Activated CD4-positive, alpha-beta T cell treated with anti-CD3 and anti-CD28 coated beads for 36 hours (primary cell): ENCODE measurements at places on chromosomes 4 and X. TPM values are rescaled to one million over a fixed set of nuclear protein-coding genes. Genes with fewer than 3 reads are reported as not detected.
A peak's percentile ranks its signal among the peaks of the same experiment; 100 is the strongest.

Gene SLC25A43
- 3.6 TPM for total RNA-seq

Gene ARHGAP36
- total RNA-seq = not detected

Gene PRDM8
- 1.6 TPM for total RNA-seq

Gene G6PD
- total RNA-seq = 72.5 TPM

Gene F8
- 6.3 TPM for total RNA-seq

Gene MAGEA2B
- total RNA-seq = not detected

Gene WWC2
- 4.3 TPM for total RNA-seq

Gene VGLL1
- not detected for total RNA-seq

DNA sequence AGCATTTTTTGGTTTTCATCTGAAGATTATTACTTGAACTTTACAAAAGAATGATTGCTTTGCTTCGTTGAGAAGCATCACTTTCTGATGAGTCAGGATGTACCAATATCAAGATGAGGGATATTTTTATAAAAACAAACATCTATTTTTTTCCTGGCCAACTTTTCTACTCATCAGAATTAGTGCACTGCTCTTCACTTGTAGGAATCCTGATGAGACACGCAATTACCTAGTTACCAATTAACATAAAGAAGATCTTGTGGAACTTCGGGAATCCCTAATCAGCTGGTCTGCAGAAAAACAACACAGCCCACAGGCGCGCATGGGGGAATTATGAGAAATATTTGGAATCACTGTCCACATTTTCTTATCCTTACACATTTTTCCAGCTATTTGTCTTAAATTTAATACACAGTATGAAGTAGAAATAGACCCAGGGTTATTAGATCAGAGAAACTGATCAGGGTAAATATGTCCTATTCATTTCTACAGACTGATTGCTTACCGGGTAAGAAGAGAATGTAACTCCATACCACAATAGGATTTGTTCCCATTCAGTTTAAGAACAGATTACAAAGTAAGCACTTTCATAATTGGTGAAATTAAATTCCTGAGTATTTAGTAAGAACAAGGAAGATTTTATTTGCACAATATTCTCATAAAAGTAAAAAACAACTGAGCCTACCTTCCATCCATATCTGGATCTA, 50.9 kb downstream of the MFAP3L start:
- no peak for DNase-seq
- H3K36me3 ChIP-seq = no peaks in the 10 kb centered on the region
- peaks cover 10% of the 10 kb centered on the region for H3K27me3 ChIP-seq
- H3K27ac ChIP-seq = no peak overlapping the region
- no peaks in the 10 kb centered on the region for H3K4me1 ChIP-seq

DNA sequence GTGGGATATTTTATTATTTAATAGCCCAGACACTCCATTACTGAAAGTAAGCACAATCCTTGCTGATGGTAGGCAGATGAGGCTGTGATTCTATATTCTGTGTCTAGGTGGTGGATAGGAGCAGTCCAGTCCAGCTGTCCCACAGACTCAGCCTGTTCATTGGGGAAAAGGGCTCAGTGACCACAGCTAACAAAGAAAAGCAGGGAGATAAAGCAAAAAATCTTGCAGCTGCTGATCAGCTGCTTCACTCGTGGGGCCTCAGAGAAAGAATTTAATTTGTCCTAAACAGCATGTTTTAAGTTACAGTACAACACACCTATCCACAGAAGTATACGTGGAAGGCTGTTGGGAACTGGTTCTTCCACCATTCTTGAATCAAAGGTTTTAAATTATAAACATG, 40.7 kb upstream of the ANK2 start:
- no peaks in the 10 kb centered on the region for H3K36me3 ChIP-seq
- no peaks in the 10 kb centered on the region for H3K4me1 ChIP-seq
- H3K27me3 ChIP-seq = peaks cover 3% of the 10 kb centered on the region
- H3K4me3 ChIP-seq = no peak overlapping the region
- H3K27ac ChIP-seq = no peak overlapping the region

- H3K36me3 ChIP-seq = peaks cover 24% of the 10 kb centered on the region
- H3K4me3 ChIP-seq = no peak overlapping the region
- no peak overlapping the region for H3K27ac ChIP-seq
These were observed 204.0 kb downstream of the SCFD2 start for GRCh38 chr4:53161787-53162433.

GRCh38 chrX:54359408-54359807, 1.6 kb upstream of the WNK3 start:
- peaks cover 23% of the 10 kb centered on the region for H3K27me3 ChIP-seq
- H3K27ac ChIP-seq = no peak overlapping the region
- H3K4me3 ChIP-seq = peak overlapping the region; percentile 77
- peaks cover 17% of the 10 kb centered on the region for H3K4me1 ChIP-seq
- no peak for DNase-seq

- DNase-seq = no peak
- no peaks in the 10 kb centered on the region for H3K36me3 ChIP-seq
- H3K27me3 ChIP-seq = peaks cover 22% of the 10 kb centered on the region
- no peak overlapping the region for H3K27ac ChIP-seq
These were observed 76.9 kb upstream of the EXOC1L start for GRCh38 chr4:55742655-55743202.

DNA sequence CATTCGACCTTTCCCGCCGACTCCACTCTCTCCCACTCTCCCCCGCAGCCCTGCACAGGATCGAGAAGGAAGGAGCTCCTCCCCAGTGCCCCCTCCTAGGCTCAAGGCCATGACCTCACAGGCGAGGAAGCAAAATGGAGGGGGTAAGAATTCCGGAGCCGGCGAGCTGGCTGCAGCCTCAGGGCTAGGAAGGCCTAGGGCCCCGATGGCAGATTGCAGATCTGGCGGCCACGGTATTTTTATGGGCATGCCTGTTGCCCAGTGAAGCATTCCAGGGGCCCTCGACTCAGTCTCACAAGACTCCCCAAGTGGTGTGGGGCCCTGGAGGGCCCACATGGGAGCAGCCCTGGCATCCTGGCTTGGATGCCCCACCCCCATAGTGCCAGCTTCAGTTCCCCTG, 942 bp upstream of the L1CAM start:
- DNase-seq = no peak
- no peak overlapping the region for H3K4me3 ChIP-seq
- H3K4me1 ChIP-seq = peaks cover 4% of the 10 kb centered on the region
- H3K27me3 ChIP-seq = peaks cover 12% of the 10 kb centered on the region

GRCh38 chrX:22950269-22951266, 49.2 kb upstream of the DDX53 start:
- H3K27me3 ChIP-seq = no peaks in the 10 kb centered on the region
- H3K4me1 ChIP-seq = no peaks in the 10 kb centered on the region
- no peak overlapping the region for H3K27ac ChIP-seq
- no peak for DNase-seq

DNA sequence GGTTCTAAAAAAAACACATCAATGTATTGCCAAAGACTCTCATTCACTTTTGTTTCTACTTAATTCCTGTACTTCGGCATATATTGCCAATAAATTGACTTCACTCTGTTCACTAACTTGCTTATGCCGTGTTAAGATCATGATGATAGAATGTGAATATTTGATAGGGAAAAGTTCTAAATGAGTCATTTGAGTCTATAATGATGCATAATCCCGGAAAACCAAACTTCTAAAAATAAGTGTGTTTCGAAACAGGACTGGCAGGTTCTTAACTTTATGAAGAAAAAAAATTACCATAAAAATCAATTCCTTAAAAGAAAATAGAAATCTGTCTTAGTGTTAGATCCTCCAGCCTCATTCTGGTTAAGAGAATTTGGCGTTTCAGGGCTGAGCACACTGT, 387.5 kb upstream of the FTHL17 start:
- H3K27me3 ChIP-seq = no peaks in the 10 kb centered on the region
- H3K4me1 ChIP-seq = no peaks in the 10 kb centered on the region
- no peak overlapping the region for H3K4me3 ChIP-seq

DNA sequence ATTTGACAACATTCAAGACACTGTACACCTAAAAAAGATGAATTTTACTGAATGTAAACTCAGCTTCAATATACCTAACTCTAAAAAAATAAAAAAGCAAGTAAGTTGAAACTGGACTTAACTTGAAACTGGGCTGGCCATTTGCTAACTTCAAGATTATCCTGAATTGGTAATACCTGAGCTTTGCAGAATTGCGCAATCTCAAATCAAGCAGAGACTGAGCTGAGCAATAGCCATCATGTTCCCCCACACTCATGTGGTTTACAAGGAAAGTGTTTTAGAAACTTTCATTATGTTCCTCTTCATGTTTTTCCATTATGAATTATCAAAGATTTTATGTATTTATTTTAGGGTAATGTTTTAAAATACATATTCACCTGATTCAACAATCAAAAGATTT, 38.7 kb downstream of the ANXA5 start:
- no peaks in the 10 kb centered on the region for H3K4me1 ChIP-seq
- no peaks in the 10 kb centered on the region for H3K36me3 ChIP-seq
- no peak for DNase-seq
- H3K27me3 ChIP-seq = no peaks in the 10 kb centered on the region

- H3K27me3 ChIP-seq = peaks cover 34% of the 10 kb centered on the region
- peaks cover 26% of the 10 kb centered on the region for H3K4me1 ChIP-seq
- peaks cover 3% of the 10 kb centered on the region for H3K36me3 ChIP-seq
- no peak for DNase-seq
- H3K27ac ChIP-seq = no peak overlapping the region
These were observed 628 bp downstream of the ZCCHC12 start for GRCh38 chrX:118824173-118824730.

- H3K4me1 ChIP-seq = no peaks in the 10 kb centered on the region
- no peaks in the 10 kb centered on the region for H3K36me3 ChIP-seq
- H3K27ac ChIP-seq = no peak overlapping the region
- no peak overlapping the region for H3K4me3 ChIP-seq
- no peak for DNase-seq
- H3K27me3 ChIP-seq = no peaks in the 10 kb centered on the region
These were observed 22.3 kb downstream of the EFNB1 start for GRCh38 chrX:68851082-68851481.

- H3K27me3 ChIP-seq = no peaks in the 10 kb centered on the region
- DNase-seq = no peak
- no peak overlapping the region for H3K4me3 ChIP-seq
- H3K4me1 ChIP-seq = peaks cover 9% of the 10 kb centered on the region
- no peak overlapping the region for H3K27ac ChIP-seq
- H3K36me3 ChIP-seq = peaks cover 30% of the 10 kb centered on the region
These were observed 22.6 kb downstream of the NAP1L5 start for GRCh38 chr4:88674979-88675378.

- H3K36me3 ChIP-seq = no peaks in the 10 kb centered on the region
- DNase-seq = no peak
- no peaks in the 10 kb centered on the region for H3K4me1 ChIP-seq
- no peak overlapping the region for H3K4me3 ChIP-seq
- H3K27me3 ChIP-seq = peaks cover 8% of the 10 kb centered on the region
These were observed 207.4 kb downstream of the TMA16 start for GRCh38 chr4:163701916-163702315.

GRCh38 chr4:1172228-1172851, at the start of gene SPON2:
SPON2 (minus strand) TSS chr4:1172583.
- no peak for DNase-seq
- no peaks in the 10 kb centered on the region for H3K36me3 ChIP-seq
- H3K27ac ChIP-seq = no peak within 1 kb of the TSS
- peak within 1 kb of the TSS; percentile 52 for H3K4me3 ChIP-seq
- H3K27me3 ChIP-seq = peaks cover 22% of the 10 kb centered on the region

- no peaks in the 10 kb centered on the region for H3K36me3 ChIP-seq
- H3K27me3 ChIP-seq = no peaks in the 10 kb centered on the region
- no peak overlapping the region for H3K4me3 ChIP-seq
- no peak overlapping the region for H3K27ac ChIP-seq
- DNase-seq = no peak
- no peaks in the 10 kb centered on the region for H3K4me1 ChIP-seq
These were observed 220.3 kb upstream of the VEGFC start for GRCh38 chr4:177012918-177013545.

DNA sequence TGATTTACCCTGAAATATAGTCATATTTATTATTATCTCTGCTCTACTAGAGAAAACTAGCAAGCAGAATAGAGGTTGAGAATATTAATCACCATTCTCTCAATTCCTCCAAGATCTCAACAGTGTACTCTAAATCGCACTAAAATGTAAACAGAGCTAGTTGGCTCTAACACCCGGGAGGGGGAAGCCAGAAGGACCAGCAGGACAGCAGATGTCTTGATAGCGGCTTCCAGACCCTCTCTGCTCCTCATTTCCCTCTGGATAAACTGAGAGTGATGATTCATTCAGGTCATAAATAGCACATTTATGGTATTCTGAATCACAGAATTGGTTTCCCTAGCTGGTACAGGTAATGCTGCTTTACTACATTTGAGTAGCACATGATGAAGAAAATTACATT, 82.5 kb downstream of the TBC1D9 start:
- H3K36me3 ChIP-seq = no peaks in the 10 kb centered on the region
- H3K27me3 ChIP-seq = no peaks in the 10 kb centered on the region

GRCh38 chrX:41785685-41786084, 61.7 kb downstream of the GPR82 start:
- H3K36me3 ChIP-seq = peaks cover 6% of the 10 kb centered on the region
- H3K27ac ChIP-seq = peak overlapping the region; percentile 19
- no peak for DNase-seq
- H3K27me3 ChIP-seq = no peaks in the 10 kb centered on the region
- peaks cover 27% of the 10 kb centered on the region for H3K4me1 ChIP-seq

GRCh38 chrX:123807835-123808416, 51.9 kb upstream of the XIAP start:
- H3K27me3 ChIP-seq = no peaks in the 10 kb centered on the region
- no peak for DNase-seq
- H3K27ac ChIP-seq = no peak overlapping the region
- H3K4me3 ChIP-seq = no peak overlapping the region
- peaks cover 7% of the 10 kb centered on the region for H3K4me1 ChIP-seq

DNA sequence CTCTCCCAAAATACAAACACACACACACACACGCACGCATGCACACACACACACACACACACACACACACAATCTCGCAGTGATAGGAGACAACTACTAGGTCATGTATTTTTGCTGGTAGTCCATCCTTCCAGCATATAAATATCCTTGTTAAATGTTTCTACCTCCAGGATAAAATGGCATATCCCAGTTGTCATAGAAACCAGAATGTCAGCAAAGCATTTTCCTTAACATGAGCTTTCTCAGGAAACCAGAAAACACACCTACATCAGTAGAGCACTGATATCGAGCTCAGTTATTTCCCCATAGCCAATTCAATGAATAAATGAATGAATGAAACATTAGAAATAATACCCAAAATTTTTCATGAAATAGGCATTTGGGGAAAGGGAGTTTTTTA, 115.7 kb downstream of the PWWP3B start:
- no peaks in the 10 kb centered on the region for H3K4me1 ChIP-seq
- H3K36me3 ChIP-seq = no peaks in the 10 kb centered on the region
- H3K27ac ChIP-seq = no peak overlapping the region
- no peak overlapping the region for H3K4me3 ChIP-seq
- DNase-seq = no peak
- H3K27me3 ChIP-seq = no peaks in the 10 kb centered on the region

DNA sequence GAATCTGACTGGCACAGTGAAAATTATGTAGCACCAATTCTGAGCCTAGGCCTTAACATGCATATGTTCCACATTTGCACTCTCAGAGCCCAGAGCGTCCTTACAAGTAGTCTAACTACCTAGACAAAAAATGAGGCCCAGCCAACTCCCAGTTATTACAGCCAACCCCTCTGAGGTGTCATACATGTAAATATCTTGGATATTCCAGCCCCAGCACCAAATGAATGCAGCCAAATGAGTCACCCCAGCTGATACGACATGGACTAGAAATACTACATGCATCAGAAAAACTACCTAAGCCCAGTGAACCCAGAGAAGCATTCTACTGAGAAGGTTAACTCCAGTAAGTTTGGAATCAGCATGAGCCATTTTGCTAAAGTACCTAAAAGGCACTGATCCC, 145.1 kb downstream of the STPG2 start:
- H3K4me1 ChIP-seq = no peaks in the 10 kb centered on the region
- H3K4me3 ChIP-seq = no peak overlapping the region
- H3K36me3 ChIP-seq = no peaks in the 10 kb centered on the region
